ENCODE measurements at places on chromosomes 7 and 10.

DNA sequence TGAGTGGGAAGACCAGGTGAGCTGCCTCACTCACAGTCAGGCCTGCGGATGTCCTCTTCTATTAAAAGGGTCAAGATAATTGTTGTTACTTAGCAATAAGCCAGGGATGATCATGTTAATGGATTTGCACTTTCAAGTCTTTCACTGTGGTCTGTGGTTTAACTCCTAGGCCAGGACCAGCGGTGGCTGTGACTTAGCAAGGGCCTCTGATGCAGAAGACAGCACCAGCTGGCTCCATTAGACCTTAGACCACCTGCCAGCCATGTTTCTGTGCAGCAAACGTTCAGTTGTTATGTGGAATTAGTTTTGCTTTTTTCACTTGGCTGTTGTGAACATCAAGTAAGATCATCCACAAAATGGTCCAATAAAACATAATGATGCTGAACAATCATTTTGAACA is 537.3 kb downstream of the TNS3 start:
- no peak for DNase-seq

- DNase-seq: no peak
Measured at GRCh38 chr7:105448181-105448580, 59.5 kb upstream of the SRPK2 start.

- DNase-seq: no peak
Measured at GRCh38 chr7:14336256-14336655, 346.8 kb upstream of the ETV1 start.

DNA sequence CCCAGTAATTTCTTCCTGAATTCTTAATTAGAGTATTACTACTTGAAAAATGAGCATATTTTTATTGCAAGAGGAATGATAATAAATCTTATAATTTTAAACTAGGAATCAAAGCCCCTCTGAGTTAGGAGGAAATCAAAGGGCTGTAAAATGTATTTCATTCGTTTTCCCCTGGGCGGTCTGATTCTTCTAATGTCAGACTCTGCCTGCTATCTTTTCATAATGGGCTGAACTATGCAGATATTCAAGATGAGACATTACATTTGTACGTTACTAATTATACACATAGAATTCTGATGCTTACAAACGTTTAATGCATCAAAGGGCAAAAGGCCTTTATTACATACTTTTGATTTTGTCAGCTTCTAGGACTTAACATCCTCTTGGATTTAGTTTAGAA is 16.0 kb upstream of the TRUB1 start:
- no peak for DNase-seq

DNA sequence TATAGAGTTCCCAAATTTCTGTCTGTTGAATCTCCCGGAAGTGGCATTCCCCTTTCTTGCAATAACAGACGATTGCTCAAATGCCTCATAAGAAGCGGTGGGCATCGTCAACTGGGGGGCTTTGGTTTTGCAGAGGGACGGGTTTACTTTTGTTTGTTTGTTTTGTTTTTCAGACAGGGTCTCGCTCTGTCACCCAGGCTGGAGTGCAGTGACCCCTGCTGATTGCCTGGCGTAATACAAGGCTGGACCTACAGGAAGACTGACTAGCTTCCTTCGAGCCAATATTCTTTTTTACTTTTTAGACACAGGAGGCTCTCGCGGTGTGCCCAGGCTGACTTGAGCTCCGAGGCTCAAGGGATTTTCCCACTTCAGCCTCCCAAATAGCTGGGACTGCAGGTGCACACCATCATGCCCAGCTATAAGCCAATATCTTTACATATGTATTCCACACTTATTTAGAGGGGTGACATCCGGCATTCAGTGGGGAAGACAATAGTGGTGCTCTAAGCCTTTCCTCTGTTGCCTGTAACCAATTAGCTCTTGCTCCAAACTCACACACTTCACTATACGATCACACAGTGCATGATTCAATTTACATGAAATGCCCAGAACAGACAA is 58.1 kb downstream of the FHIP2A start:
- DNase-seq: no peak

- no peak for DNase-seq
Measured at GRCh38 chr10:64444564-64444963, 923.4 kb downstream of the REEP3 start.

GRCh38 chr7:128876127-128876526 is 13.5 kb downstream of the ATP6V1F start:
- DNase-seq: no peak

- DNase-seq: no peak
Measured at GRCh38 chr7:41659539-41659938, 43.4 kb downstream of the INHBA start.

DNA sequence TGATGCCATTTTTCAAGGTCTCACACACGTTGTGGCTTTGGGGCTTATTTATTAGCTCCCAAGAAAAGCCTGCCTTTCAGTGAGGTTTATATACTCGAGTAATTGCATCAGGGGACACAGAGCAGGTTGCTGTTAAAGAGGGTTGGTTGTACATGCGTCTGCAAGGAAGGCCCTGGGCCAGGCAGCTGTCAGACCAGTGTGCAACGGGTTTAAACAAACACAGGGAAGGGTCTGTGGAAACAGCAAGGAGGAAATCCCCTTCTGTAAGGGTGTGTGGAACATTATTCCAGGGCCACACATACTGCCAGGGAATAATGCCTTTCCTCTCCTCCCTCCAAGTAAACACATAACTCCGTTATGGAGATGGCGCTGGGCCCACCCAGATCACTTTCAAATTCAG is 1.7 kb upstream of the CHST15 start:
- DNase-seq: no peak

DNA sequence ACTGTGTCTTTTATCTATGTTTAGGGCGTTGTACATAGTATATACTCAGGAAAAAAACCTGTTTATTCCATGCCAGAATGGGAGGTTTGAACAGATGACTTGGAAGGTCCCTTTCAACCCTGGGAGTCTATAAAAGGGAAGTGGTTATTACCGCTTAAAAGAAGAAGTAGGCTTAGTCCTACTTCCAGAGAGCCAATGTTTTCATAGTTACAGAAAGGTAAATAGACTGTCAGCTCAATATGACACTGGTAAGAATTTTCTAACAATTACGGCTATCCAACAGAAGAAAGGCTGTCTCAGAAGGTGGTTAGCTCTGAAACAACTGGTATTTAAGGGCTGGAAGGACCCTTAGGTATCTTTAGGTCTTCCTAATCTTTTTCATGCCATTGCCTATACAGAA is 1.1 kb upstream of the TFAM start:
- no peak for DNase-seq

DNA sequence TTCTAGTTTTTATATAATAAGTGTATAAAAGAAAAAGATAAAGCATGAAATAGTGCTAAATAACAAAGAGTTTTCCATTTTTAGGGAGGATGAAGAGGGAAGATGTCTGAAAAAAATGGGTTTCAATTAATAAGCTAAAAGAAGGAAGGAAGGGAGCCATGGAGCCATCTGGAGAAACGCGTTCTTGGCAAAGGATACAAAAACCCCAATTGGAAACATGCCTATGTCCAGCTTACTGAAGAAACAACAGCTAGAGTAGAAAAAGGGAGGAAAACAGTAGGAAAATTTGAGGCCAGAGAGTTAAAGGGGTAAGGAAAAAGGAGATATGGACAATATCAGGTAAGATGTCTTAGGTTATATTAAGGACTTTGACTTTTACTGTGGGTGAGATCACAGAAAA is 416.2 kb upstream of the GHITM start:
- DNase-seq: no peak

DNA sequence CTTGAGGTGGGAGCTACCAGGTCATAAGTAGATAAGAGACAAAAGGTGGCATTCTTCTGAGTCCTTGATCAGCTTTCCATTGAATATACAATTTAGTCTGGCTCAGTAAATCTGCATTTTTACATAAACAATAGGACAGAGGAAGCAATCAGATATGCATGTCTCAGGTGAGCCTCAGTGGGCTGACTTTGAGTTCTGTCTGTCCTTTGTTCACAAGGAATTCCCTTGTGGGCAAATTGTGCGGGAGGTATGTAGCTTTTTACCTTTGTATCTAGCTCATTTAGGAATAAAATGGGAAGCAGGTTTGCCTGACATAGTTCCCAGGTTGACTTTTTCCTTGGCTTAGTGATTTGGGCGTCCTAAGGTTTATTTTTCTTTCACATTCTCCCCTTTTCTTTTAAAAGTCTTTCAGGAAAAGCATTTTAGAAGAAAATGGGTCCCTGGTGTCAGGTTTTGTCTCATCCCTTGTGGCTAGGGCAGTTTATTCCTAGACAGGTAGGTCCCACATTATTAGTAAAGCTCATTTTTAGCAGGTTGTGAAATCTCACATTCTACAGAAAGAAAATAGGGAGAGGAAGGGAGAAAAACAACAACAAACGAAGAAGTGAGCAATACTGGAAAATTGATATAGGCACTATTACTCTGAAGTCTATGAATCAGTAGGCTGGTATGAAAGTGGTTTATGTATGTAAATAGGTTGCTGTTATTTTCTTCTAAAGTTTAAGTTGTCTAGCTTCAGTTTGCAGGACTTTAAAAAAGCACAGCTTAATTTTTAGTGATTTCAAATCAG is 16.5 kb downstream of the SPAM1 start:
- no peak for DNase-seq

- DNase-seq: no peak
Measured at GRCh38 chr7:12383377-12383776, 20.3 kb downstream of the VWDE start.

DNA sequence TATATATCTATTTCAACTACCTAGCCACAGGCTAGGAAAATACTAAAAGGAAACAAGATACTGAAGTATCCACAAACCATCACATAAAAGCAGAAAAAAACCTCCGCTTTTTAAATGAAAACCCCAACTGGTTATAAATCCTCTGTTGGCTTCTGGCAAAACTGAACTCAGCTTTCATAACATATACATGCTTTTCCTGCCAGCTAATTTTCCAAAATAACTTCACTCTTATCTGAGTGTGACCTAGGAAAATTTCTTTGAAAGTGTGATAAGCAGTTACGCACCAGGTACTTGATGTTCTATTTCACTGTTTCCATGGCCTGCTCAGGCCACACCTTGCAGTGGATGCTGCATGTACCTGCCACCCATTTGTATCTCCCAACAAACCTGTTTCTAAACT is 11.8 kb downstream of the FAM3C start:
- DNase-seq: no peak

DNA sequence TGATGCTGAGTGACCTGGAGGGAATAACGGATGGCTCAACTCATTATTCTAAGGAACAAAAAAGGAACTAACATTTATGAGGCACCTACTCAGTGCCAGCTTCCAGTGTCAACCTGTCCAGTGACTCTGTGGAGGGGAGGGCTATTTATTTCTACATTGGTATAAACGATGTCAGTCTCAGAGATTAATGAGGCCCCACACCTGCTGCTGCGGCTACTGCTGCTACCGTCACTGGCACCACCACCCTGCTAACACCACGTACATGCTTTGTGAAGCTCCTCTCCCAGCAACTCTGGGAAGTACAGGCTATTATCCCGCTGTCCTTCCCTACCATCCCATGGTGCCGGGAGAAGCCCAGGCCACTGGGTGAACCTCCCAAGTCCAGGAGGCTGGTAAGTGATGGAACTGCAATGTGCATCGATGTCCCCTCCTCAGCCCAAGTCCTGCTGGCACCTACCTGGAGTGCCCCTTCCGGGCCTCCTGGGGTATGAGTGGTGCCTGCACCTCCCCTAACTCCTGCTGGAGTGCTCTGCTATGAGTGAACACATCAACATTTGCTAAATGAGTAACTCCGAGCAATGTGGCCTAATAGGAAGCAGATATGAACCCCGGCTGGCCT is 101.5 kb downstream of the ARHGAP22 start:
- no peak for DNase-seq

DNA sequence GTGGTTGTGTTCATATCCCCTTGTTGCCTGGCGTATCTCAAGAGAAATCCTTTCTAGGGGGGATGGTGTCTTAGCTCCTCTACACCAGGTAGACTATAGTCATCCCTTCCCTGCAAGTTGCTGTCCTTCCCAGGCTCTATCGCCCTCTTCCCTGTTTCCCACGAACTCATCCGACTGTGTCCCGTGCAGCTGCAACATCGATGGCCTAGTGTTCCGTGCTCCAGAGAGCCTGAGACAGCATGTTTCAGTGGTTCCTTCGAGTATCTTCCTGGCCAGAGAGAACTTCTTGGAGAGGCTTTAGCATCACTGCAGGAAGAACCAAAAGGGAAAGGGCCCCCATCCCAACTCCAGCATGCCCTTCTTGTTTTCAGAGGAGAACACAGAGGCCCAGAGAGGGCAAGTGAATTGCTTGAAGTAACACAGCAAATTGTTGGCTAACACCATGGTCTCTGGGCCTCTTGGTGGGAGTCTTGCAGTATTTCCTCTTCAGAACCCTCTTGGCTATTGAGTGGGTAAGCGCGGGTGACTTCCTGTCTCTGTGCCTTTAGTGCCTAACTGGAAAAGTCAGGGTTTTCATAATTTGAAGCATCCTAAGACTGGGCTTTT is 162.9 kb downstream of the RGS10 start:
- no peak for DNase-seq

DNA sequence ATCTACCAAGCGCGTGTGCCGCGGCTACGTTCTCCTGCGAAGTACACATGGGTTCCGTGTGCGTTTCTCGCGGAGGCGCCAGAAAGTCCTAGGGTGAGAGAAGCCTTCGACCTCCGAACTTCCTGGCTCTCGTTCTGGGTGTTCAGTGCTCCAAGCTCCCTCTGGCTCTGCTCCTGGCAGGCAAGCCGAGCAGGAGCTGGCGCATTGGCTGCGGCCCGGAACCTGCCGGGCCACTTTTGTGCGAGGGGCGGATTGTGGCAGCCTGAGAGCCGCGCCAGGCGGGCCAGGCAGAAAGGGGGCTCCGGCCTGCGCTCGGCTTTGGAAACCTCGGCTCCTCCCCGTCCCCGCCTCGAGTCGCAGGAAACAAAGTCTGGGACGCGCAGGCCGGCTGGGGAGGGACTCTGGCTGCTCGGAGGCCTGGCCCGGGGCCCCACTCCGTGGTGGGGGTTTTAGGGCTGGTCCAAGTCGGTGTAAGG is 9.6 kb downstream of the EMX2 start:
- DNase-seq: no peak

DNA sequence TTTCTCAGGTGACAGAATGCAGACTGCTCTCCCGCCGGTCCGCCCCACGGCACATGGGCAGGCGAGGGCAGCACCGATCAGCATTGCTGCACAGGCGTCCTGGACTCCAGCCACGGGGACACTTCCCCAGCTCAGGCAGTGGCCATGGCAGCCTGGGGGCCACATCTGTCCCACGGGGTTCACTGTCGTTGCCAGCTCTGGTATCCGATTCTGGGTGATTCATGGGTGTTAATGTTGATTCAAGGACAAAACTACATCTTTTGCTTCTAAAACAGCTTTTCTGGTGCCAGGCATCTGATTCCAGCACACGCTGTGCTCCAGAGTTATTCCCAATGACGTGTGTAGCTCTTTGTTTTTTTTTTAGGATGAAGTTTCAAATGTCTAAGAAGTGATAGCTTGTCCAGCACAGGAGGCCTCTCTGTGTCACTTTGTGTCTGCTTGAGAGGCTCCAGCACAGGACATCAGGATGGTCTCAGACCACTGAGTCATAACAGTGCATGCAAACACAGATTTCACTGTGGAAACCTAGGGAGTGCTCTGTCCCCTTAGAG is 218.0 kb downstream of the WDR37 start:
- DNase-seq: no peak

GRCh38 chr10:52376694-52377354 is 62.7 kb downstream of the DKK1 start:
- DNase-seq: no peak
